ENCODE measurements at places on chromosomes 11 and 22.

- no peak for DNase-seq
Observed at GRCh38 chr11:116217006-116217405, 555.8 kb downstream of the BUD13 start.

DNA sequence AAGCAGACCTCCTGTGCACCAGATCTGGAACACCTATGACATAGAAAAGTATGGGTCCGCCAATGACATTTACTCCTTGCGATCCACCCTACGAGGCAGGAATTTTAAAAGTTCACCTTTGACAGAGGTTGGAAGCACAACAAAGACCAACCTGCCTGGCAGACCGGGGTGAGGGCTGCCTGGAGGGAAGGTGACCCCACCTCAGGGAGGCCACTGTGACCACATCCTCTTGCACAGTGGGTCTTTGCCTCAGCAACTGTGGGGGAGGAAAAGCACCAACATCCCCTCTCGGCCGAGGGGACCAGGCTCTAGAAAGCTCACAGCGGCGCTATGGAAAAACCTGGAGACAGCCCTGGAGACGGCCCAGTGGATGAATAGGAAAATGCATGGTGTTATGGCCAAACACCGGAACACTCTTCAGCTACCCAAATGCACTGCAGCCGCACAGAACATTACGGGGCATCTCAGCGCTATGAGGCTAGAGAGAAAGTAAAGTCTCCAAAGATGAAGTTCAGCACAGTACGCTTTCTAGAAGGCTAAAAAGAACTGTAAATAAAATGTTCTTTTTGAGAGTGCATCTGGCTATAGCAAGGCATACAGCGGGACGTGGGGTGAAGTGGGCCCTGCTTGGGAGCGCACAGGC is 1.8 kb upstream of the SHISAL1 start:
- DNase-seq, result no peak

DNA sequence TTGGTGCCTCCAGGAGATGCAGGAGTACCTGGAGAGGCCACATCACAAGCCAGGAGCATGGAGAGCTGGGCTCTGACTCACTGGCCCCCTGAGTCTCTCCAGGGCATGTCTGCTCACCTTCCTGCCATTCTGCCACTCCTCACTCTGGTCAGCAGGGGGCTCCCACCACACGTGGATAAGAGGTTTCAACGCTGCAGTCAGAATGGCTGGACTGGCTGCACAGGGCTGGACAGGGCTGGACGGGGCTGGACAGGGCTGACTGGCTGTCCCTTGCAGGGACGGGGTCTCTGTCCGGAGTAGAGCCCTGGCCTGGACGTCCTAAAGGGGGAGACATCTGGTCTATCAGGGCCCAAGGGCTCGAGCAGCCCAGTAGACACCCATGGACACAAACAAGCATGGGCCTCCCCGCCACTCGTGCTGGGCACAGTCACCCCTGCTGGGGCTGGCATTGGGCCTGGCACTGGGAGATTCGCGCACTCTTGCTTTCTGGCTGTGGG is 34.6 kb downstream of the CYTH4 start:
- peak; percentile 56 for DNase-seq

DNA sequence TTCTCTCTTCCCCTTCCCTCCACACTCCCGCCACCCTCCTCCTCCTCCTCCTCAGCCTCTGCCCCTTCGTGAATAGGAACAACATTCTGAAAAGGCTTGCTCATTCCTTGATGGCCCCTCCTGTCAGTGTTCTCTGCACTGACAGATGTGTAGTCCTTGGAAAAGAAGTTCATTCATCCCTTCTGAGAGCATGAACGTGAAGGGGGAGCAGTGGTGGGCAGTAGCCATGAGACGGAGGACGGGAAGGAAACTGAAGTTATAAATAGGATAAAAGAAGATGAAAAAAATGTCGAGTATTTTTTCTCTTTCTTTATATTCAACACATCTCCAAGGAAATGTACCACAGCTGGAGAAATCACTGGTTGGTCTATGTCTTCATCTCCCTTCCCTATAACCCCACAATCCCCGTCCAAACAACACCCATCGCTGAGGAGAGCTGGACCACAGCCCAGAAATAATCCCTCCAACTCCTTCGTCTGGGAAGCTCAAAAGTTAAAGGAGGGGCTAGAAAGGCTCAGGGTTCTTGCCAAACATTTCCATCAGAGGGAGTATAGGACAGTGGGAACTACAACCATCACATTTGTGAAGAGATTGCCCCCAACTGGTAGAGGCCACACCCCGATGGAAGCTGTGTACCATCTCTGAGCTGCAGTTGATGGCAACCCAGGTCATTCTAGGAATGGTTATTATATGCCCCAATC is 33.5 kb downstream of the ETS1 start:
- DNase-seq, result no peak

GRCh38 chr11:46383974-46384701 is 2.7 kb downstream of the MDK start:
- DNase-seq, result no peak

DNA sequence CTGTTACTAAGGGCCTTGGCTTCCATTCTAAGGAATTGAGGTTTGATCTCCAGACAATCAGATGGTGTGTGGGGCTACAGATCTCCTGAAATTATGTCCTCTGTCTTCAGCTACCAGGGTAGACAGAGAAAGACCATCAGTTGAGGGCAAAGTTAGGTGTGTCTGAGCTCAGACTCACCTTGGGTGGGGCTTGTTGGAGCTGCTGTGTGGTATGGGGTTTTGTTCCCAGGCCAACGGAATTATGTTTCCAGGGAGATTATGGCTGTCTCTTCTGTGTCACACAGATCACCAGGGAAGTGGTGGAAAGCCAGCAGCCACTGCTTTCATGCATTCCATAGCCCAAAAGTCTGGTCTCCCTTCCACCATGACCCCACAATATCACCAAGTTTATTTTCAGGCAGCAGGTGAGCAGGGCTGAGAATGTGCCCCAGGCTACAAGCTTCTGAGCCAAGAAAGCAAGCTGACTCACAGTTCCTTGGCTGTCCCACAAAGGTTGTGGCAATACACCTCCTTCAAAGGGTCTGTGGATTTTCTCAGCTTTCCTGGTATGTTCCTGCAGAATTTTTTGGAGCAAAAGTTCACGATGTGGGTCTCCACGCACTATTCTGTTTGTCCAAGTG is 714.9 kb downstream of the LUZP2 start:
- DNase-seq, result no peak

GRCh38 chr11:5288906-5289550 is 12.7 kb downstream of the OR51B4 start:
- no peak for DNase-seq

- no peak for DNase-seq
Observed at GRCh38 chr11:8036986-8037385, 44.0 kb upstream of the TUB start.

DNA sequence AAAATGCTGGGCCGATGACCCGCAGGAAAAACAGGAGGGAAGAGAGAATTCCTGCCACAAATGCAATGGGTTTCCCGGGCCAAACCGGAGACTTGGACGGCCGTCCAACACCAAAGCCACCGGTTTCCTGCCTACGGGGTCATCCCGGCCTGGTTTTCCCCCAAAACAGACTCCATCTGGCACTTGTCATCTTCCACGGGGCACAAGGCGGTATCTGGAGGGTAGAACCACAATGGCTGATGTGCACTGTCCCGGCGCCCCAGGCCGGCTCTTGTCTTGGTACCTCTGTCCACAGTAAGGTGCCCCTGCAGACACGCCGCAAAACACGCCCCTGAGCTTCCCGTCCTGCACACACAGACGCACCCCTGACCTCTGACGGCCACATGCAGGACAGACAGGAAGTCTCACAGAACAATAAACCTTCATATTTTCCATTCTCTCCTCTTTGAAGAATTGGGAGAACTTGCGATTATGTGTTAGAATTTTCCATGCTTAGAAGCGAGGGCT is 20.1 kb downstream of the CELSR1 start:
- no peak for DNase-seq

- no peak for DNase-seq
Observed at GRCh38 chr22:18059473-18059872, 18.3 kb upstream of the PEX26 start.

DNA sequence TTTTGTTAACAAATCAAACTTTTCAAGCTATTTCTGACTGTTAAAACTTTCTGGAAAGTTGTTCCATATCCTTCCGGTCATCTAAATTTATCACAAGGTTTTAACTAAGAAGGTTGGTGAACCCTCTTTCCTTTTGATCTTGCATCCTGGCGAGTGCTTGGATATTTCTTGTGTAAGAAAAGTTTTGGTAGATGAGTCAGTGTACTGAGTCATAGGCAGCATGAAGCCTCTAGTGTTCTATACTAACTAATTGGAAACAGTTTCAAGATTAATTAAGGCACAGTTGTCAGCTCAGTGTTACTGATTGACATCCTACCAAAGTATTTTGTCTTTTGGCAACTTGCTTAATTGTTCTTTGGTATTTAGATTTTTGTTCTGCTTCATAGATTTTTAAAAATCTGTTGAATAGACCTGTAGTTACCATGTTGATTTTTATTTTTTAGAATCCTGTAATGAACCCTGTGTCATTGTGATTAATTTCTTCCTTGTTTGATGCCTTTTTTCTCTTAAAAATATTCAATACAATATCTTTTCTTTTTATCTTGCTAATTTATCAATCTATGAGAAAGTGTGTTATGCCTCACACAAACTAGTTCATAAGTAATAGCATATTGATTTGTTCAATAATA is 38.0 kb downstream of the METTL15 start:
- DNase-seq, result no peak

DNA sequence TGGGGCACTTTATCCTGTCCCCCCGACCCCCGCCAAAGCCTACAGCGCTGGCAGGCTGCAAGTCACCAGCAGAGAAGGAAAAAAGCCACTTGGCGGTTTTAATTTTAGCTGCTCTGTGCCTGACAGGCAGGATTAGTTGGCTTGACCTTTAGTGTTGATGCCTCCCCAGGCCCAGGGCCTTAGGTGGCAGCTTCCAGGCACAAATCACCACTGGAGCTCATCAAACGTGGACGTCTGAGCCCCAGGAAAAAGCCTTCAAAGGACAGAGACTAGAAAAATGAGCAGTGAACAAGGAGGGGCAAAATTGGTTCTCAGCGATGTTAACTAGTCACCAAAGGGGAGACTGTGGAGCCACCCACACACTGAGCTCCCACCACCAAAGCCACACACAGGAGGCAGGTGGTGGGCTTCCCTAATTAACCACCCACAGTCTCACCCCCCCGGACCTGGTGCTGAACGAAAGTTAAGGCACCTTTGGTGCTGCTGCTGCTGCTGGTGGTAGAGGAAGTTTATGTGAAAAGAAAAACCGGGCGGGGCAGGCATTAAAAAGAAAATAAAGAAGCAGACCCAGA is 4.4 kb upstream of the PYGM start:
- no peak for DNase-seq

DNA sequence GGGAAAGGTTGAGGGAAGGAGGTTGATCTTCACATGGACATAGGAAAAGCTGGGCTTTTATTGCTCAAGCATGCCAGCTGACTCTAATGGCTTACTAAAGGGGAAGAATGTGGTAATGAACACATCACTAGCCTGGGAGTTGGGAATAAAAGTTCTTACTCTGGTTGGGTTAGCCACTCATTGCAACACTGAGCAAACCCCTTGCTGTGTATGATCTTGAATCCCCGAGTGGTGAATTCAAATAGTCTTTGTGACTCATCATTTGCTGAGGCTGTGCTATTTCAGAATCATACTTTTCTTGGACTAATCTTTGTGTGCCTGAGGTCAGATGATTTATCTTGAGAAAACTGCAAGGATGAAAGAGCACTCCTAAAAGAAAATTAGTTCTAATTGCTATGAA is 304.1 kb upstream of the ANO5 start:
- no peak for DNase-seq

- no peak for DNase-seq
Observed at GRCh38 chr22:35131525-35132000, 65.6 kb downstream of the ISX start.

DNA sequence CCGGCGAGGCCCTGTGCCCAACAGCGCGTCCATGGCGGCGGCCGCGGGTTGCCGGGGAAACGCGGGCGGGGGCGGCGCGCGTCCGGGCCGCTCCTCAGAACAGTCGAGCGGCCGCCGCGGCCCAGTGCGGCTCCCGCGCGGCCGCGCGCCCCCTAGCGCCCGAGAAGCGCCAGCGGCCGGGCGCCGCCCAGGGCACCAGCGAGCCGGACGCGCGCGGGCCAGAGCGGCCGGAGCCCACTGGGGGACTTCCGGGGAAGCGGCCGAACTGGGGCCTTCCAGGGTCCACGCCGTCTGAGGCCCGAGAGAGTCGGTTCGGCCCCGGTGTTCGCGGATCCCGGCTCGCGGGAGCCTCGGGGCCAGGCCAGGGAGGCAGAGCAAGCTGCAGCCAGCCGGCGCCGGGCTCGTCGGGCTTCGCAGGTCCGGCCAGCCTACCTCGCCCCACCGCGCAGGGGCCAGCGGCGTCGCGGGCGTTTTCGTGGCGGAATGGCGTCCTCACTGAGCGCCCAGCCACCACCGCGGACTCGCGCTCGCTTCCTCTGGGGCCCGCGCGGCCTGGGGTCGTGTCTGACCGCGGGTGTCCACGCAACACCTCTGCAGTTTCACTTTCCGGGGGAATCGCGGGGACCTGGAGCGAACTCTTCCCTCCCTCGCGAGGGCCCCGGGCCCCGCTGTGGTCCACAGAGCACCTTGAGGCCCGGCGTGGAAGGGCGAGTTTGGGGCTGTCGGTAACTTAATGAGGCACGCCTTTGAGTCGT is at the start of gene DENND6B:
Gene DENND6B, minus strand, starts transcription at position 57 of the 755 bp plus-strand sequence. Its CDS starts 24 bp downstream, at position 33.
- peak; percentile 58 for DNase-seq

All from stimulated activated CD4-positive, alpha-beta T cell treated with anti-CD3 and anti-CD28 coated beads, Interleukin-12 subunit alpha, Interleukin-12 subunit beta, amount 100 ng/mL, for 24 hours (primary cell).